ENCODE measurements at places on chromosomes 3 and 15.

DNA sequence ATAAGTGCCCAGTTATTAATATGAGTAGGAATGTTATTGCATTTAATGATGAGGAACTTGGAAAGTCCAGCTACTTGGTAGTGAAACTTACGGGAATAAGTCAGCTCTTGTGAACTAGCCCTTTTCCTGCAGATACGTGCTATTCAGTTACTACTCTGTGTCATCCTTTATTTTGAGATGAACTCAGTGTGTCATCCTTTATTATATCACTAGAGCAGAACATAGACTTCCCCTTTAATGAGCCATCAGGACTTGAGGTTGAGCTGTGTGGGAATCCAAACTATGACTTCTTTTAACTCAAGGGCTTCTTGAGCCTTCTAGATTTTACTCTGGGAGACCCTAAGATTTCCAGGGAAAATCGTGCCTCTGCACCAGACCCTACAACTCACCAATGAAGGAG is 3.6 kb downstream of the ACTC1 start:
- no peak for DNase-seq

DNA sequence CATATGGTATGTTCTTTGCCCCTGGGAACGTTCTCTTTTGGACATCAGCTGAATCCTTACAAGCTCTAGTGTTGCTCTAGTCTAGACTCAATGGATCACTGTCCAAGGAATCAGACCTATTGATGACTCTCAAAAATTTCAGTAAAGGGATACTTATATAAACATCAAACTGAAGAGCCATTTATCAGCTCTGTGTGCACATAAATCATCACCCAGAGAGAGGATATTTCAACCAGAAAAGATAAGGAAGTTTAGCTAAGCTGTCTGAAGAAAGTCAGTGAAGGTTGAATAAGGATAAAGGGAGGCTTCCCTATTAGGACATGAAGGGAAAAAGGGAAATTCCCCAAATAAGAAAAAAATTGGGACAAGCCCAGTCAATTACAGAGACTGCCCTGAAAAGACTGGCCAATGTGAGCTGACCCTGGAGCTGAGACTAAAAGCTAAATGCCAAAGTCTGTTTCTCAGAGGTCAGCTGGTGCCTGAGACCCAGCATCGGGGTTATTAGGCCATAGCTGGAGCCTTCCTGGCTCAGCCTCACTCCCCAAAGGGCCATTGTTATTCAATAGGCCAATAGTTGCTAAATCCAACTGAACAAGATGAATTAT is 424.1 kb upstream of the THBS1 start:
- no peak for DNase-seq

GRCh38 chr3:106176734-106177133 is 307.9 kb upstream of the CBLB start:
- peak; percentile 47 for DNase-seq

- no peak for DNase-seq
Observed at GRCh38 chr15:51907136-51907862, 64.3 kb downstream of the LEO1 start.

GRCh38 chr3:185851046-185851445 is 26.2 kb upstream of the IGF2BP2 start:
- no peak for DNase-seq

- DNase-seq: no peak
Observed at GRCh38 chr3:139572847-139573672, 33.5 kb upstream of the RBP1 start.

- no peak for DNase-seq
Observed at GRCh38 chr15:69074843-69075224, 60.3 kb downstream of the NOX5 start.

- no peak for DNase-seq
Observed at GRCh38 chr15:77032647-77033416, 37.9 kb downstream of the PSTPIP1 start.

- DNase-seq: no peak
Observed at GRCh38 chr3:141049681-141050080, 1.5 kb upstream of the SPSB4 start.

DNA sequence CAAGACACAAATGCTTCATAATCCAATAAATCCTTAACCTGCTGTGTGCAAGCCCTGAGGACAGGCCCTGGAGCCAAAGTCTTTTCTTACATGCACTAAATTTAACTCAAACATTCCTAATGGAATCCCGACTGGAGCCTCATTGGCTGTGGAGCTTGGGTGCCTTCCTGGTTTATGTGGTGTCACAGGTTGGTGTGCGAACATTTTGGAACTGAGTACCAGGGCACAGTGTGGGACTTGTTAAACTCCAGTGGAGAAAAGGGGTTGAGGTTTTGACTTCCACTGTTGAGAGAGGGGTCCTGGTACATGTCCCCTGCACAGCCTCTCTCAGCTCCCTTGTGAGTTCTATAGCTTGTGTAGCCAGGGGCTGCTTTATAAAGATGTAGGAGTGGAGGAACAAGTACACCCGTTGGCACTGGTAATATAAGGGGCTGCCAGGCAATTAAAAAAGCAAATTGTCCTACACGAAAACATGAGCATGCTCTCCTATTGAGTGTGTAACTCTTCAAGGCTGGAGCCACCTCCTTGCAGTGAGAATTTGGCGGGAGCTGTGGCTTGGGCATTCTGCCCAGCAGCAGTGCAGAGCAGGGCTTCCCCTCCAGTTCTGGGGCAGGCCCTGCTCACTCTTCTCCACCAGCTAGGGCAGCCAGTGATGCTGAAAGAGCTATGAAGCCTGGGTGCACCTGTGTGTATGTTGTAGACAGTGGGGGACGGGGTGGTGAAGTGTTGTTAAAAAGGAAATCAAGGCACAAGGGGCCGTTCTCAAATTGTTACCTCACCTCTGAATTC is 218.1 kb downstream of the CLSTN2 start:
- DNase-seq: no peak

DNA sequence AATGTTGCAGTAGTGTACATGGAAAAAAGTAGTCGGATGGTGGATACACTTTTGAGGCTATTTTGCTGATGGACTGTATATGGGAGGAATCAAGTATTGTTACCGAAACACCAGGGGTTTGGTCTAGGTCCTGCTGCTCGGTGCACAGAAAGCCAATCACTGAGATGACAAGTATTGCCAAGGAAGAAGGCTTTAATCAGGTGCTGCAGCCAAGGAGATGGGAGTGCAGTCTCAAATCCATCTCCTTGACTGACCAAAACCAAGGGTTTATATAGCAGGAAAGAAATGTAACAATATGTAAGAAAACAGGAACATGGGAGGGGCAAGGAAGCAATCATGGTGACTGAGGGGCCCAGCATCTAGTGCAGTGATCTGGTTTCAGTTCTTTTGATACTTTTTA is 2.8 kb upstream of the ACVR2B start:
- DNase-seq: no peak

DNA sequence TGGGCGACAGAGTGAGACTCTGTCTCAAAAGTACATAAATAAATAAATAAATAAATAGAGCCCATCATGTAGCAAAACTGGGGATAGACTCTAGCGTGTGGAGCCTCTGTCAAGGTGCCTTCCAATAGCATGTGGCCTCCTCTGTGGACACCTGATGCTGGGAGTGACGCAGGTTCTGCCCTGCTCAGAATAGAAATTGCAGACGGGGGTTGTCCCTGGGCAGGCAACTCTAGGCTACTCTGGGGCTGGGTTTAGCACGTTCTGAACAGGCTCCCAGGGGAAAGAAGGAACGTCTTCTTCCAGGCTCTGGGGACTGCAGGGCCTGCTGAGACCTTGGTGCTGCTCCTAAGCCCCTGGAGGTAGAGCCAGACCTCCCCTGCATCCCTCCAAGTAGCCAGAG is 65.3 kb downstream of the EPHB3 start:
- no peak for DNase-seq

DNA sequence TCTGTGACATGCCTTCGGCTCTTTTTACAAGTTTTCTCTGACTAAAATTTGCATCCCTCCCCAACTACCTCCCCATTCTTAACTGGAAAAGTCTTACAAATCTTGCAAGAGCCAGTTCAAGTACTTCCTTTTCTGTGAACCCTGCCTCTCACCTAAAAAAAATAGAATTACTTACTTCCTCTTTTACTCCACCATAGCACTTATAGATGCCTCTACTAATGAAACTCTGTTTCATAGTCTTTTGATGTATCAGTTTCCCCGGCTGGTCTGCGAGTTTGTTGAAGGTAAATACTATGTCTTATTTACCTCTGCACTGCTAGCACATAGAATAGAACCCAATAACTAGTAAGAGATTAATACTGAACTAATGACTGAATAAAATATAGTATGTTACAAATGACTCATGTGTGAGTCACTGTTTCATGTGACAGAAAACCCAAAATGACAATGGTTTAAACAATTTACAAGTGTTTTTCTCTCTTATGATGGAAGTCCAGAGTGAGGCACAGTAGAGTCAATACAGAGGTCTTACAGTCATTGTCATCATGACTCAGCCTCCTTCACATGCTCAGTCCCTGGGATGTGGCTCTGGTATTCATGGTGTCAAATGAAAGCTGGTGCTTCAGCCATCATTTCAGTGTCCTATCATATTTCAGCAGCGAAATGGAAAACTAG is 393.5 kb downstream of the RSL24D1 start:
- no peak for DNase-seq

DNA sequence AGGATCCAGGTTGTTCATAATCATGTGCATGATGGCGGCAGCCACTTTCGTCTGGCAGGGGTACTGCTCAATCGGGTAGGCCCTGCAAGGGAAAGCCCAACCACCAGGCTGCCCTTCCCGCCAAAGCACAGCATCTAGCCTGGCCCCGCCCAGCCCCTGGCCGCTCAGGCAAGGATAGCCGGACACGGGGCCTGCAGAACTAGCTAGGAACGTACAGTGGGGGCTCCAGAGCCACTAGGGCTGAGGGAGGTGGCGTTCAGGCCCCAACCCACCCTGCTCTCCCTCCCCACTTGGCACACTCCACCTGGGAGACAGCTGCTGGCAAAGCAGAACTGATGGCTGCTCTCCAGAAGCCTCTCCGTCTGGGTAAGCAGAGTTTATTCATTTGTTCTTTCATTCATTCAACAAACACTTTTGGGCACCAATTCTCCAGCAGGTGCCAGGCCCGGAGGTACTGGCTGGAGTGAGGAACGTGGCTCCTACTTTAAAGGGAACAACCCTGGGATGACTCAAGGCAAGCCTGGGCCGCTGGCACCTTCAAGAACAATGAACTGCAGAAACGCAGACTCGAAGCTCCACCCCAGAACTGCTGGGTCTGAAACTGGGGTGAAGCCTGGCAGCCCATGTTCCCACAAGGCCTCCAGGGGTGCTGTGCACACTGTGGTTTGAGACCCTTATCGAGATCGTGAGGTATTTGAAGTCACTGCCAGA is 7.8 kb downstream of the UROC1 start:
- no peak for DNase-seq

DNA sequence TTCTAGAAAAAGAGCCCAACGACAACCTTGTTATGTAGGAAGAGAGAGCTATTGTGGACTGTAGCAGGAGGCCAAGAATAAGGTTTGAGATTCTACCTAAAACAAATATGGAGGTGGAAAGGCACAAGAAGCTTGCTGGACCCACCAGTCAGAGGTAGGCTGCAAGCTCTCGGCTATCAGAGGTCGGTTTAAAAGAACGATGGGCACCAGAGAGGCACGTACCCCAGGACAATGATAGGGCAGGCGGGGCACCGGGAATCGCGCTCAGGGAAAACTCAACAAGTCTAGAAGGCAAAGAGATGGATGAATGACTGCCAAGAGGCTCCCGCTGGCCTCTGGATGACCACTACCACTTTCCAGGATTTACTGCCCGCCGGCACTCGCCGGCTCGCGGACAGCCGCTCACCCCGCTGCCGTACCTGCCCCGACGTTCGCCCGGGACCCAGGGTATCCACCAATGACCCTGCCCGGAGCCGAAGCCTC is 1.1 kb downstream of the HDGFL3 start:
- no peak for DNase-seq

GRCh38 chr15:76829939-76830338 is 75.2 kb downstream of the SCAPER start:
- no peak for DNase-seq

DNA sequence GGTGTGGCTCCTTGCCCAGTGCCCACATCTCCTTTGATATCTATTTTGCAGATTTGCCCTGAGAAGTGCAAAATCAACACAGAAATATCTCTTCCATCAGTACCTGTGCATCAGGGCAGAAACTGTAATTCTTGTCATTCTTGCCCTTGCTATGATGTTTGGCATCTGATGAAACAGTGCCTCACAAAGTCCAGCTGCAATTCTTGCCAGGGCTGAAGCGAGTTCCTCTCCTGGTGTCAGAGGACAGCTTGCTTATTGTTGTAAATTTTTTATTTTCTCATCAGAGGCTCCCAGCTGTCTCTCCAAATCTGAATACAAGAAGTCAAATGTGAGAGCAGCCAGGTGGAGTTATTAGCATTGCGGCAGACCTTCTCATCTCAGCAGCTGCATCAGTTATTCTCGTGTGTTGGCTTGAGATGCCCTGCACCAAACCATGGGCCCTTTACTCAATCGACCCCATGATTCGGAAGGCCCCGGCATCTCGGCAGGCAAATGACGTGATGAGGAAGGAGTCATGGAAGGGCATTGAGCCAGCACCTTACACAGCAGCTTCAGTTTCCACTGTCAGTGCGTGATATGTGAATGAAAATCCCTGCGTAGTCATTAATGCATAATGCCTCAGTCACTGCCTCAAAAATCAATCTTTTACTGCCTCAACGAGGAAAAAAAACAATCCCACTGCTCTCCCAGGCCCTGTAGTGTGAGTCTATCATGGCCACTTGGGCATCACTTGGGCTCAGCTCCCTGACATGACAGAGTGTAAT is 93.4 kb downstream of the CCNL1 start:
- no peak for DNase-seq

DNA sequence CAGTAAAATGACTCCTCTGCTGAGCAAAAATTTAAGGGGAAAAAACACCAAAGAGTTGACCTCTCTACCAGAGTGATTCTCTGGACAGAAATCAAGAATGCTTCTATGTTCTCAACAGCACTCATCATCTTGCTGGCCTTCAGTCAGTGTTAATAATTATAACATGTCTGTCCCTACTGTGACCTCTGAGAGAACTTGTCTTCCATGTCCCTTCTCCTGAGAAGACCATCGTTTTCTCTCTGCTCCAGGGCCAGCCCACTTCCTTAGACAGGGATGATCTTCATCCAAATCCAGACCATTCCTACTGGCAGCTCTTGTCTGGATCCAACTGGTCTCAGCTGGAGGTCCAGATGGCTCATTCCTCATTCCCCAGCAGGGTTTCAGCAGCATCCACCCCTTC is 139.0 kb upstream of the NECTIN3 start:
- DNase-seq: no peak

GRCh38 chr3:11755276-11755675 is 91.4 kb downstream of the TAMM41 start:
- no peak for DNase-seq

DNA sequence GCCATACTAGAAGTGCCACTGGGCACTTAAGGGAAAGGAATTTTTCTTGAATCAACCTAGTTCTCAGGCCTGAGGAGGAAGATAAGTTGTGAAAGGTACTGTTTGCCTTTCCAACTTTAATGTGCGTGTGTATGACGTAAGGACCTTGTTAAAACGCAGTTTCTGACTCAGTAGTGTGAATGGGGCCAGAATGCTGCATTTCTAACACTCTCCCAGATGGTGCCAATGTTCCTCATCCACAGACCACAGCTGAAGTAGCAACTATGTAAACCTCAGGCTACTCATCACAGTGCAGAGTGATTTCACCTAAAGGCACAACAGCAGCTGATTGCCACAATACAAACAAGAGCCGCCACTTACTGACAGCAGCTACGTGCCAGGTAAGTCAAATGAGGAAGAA is 103.6 kb downstream of the OTOL1 start:
- DNase-seq: no peak

- DNase-seq: no peak
Observed at GRCh38 chr15:60819860-60820259, 340.9 kb upstream of the ICE2 start.
